SK-MEL-5 (cell line): ENCODE measurements at places on chromosomes 7 and 10. TPM values are rescaled to one million over a fixed set of nuclear protein-coding genes. Genes with fewer than 3 reads are reported as not detected.

- DNase-seq = no peak
These were observed 250.3 kb upstream of the CXCL12 start for GRCh38 chr10:44635176-44635575.

DNA sequence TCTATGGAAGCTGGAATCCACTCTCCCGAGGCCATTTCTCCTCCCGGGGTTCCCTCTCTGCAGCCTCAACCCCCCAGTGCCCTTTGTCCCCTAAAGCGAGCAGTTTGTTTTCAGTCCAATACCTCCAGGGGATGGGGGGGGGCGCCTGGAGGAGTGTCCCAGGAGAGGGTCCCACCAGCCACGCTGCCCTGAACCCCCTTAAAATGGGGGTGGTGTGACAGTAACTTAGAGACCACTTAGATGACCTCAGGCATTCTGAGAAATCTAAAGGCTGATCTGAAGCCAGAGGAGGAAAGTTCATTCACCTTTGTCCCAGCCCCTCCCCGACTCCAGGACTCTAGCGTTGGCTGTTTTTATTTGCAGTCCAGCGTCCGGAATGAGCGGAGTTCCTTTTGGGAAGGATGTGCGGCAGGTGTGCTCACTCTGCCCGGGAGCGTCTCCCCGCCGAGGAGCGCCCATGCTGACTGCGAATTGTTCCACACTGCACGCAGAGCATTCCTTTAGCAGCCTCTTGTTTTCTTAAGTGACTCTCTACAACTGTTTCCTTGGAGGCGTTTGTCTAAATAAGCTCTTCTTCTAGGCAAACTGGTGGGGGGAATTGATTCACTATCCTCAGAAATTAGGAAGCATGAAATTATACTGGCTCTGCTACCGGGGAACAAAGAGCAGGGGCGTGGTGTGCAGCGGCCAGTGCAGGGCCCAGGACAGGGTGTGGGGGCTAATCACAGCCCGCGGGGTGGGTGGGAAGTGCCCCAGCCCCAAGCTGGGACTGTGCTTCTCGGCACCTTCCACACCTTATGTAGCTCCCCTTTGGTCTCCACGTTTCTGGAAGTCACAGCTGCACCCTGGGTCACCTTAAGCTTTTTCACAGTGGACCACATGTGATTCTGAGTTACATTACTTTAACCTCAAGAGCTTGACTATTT, 46.3 kb downstream of the SYPL1 start:
- no peak for DNase-seq

DNA sequence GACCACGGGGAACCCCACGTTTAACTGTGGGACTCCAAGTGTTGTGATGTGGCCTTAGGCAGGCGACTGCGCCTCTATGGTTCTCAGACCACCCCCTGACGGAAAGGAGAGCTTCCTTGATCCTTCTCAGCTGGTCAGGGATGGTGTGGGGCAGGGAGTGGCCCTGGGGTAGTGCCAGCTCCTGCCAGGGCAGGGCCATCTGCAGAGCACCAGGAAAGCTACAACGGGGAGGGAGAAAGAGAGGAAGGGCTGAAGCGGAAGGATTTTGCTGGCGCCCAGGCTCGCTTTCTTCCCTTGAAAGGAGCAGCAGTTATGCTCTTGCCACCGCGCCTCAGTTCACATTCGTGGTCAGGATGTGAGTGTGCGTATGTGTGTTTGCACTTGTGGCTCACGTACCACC, 74.9 kb upstream of the PCBD1 start:
- no peak for DNase-seq

GRCh38 chr7:51374936-51375335, 58.3 kb upstream of the COBL start:
- DNase-seq = no peak

- DNase-seq = no peak
These were observed 239.2 kb upstream of the AKR1E2 start for GRCh38 chr10:4586776-4587175.

DNA sequence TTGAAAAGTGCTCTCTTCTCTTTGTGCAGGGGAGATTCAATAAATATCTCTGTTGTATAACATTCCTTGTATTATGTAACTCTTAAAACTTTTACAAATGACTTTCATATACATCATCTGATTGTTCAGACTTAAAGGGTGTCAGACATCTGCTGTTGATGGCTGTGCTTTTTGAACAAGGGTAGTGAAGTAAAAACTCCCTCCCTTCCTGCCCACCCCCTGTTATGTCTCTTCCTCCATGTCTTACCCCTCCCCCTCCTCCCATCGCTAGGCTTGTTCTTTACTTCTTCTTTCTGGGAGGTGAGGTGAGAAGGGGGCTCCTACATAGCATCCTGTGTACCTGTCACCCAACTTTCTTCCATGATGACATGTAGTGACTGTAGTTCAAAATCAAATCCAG, 23.4 kb upstream of the ABCB4 start:
- DNase-seq = peak; percentile 47

GRCh38 chr10:13719425-13719824, 132.7 kb downstream of the PRPF18 start:
- no peak for DNase-seq

DNA sequence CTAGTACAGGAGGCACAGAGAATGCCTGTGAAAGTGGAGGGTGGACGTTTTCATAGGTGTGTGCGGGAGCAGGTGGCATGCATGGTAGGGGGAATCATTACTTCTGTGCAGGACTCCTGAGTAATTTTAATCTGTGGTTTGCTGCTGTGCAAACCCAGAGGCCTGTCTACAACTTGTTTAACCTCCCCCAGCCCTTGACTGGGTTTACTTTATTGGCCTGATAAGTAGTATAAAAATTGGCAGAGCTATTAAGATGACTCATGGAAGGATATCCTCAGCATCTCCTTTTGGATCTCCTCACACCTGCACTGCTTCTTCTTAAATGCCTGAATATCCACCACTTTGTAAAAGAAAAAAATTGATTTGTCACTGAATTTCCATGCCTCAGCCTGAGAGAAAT, 104.8 kb downstream of the AUTS2 start:
- no peak for DNase-seq

GRCh38 chr7:128037880-128038619, 6.8 kb upstream of the LRRC4 start:
- no peak for DNase-seq

DNA sequence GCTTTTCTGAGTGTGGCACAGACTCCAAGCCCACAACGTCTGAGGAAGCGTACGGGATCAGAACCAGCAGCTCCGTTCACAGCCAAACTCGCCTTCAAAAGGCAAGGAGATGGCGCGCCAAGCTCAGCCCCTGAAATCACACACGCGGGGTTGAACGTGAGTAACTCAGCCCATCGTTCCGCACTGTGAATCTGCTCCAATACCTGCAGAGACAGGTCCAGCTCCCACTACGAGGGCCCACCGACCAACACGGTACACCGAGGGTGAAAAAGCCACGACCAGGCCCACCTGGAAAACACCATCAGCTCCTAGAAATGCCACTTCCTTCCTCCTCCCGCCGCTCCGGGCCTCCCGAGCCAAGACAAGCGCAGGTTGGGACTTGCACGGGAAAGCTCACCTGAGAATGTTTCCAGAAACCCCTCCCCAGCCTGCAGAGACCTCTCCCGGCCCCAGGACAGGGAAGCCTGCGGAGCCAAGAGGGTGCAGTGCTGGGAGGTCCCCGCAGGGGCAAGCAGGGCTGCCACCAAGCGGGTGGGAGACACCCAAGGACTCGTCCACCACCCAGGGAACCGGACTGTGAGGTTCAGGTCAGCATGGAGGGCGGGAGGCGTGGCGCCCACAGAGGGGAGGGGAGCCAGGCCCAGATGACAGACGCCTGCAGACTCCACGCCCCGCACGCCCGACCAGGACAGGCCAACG, 93.9 kb upstream of the PDGFA start:
- no peak for DNase-seq

Gene TRIM56
- total RNA-seq = 6.9 and 7.5 TPM in 2 replicates

Gene NACAD
- 0.05 and 0.16 TPM in 2 replicates for total RNA-seq
